ENCODE measurements at places on chromosomes 11 and 22.

DNA sequence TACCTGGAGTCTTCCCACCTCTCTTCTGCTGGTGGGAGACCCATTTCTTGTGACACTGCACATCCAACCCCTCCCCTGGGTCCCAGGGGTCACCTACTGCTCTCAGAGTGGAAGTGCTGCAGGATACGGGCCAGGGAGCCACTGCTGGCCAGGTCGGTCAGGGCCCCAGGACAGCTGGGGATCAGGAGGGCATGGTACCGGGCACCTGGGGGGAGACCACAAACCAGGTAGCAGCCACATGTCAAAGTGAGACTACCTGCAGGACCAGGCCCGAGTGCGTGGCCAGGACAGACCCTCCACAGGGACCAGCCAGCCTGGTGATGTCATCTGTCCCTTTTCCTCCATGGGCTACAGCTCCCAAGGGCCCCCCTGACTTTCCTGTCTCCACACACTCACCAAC, 3.9 kb downstream of the GATD1 start:
- DNase-seq, result no peak

GRCh38 chr11:2790568-2790921, 90.8 kb upstream of the KCNQ1OT1 start:
- DNase-seq, result no peak

DNA sequence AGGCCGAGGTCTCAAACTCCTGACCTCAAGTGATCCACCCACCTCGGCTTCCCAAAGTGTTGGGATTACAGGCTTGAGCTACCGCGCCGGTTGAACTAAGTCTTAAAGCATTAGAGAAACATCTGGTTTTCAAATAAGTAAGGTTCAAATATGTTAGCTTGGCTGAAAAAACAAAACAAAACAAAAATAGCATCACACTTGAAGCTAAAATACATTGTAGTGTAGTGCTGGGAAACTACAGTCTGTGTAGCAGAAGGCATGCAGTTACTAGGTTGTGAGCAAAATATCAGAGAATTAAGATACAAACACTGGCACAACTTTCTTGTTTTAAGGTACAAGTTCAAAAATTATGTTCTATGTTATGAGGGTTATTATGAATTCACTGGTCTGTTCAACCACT, 224.8 kb upstream of the CHORDC1 start:
- DNase-seq, result no peak

GRCh38 chr11:34860034-34860433, 56.1 kb downstream of the APIP start:
- no peak for DNase-seq
